ENCODE measurements at places on chromosomes 11 and 22.

DNA sequence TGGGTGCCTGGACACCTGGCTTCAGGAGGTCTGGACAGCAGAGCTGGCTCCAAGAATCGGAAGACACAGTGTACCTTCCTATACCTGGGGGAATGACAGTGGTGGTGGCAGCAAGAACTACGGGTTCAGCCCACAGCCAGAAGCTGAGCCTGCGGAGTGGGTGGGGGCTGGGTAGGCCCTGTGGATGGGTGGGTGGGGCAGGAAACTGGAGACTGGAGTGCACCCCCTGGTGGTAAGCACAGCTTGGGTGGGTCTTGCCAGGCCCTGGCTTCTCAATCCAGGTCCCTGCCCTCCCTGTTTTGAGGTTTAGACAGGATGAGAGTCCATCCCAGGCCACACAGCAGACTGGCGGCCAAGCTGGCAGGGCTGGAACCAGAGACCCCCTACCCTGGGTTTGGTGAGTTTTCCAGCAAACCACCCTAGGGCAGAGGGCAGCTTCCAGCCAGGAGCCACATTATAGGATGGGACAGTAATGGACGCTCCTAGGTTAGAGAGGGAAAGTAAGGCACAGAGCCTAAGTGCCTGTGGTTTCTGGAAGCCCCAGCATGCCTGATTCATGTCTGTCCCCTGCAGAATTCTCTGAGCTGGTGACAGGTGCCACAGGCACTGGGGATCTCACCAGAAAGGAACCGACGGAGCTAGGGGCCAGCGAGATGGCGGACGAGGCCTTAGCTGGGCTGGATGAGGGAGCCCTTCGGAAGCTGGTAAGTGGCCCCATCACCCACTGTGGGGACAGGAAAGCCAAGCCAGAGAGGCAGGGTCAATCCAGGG, 1.7 kb downstream of the SMTN start:
- DNase-seq = peak; percentile 90

GRCh38 chr22:22752556-22753477, 108.4 kb downstream of the GGTLC2 start:
- DNase-seq = peak; percentile 69

- DNase-seq = no peak
Measured at GRCh38 chr11:75558939-75559843, 2.9 kb upstream of the SERPINH1 start.

DNA sequence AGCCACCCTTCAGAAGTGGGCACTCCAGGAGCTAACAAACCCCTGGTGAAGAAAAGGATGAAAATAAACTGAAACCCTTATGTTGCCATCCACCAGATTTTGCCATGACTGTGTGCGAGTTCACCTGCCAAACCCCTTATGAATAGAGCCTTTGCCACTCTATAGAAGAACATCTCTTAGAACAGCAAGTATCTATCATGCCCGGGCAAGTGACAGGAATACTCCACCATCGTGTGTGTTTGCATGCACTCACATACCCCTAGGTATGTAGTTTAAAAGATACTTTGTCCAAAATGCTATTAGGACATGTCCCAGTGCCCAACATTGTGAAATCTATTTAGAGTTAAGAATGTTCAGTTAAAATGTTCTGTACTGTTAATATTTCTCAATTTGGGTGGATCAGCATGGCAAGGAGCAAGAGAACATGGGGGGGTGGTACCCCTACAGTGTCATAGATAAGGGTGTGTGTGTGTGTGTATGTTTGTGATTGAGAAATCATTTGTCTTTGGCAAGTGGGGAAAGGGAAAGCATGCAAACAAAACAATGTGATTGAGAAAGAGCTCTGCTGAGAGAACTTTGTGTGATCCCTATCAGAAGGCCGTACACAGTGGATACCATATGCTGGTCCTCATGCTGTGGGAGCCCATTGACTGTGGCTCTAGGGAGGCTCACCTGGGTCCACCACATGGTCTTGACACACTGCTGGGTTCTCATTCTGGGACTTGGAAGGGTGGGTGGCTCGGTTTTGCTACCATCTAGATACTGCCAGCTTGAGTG, 94.9 kb downstream of the ZBTB16 start:
- no peak for DNase-seq

DNA sequence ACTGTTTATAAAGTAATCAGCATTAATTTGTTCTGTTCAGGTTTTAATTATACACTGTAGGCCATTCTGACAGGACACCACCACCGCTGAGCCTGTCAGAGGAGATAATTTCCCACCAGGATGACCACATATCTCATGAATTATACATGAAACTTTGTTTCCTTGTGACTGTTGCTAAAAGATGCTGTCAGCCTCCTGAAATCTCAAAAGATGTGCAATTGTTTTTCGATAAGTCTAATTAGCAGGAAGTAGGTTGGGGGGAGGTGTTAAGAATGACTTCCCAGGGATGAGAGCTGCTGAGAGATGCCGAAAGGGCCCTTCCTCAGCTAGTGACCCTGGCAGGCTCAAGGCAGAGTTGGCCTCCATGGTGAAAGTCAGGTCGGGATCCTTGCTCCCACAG, 485.4 kb downstream of the SOX6 start:
- DNase-seq = peak; percentile 22

DNA sequence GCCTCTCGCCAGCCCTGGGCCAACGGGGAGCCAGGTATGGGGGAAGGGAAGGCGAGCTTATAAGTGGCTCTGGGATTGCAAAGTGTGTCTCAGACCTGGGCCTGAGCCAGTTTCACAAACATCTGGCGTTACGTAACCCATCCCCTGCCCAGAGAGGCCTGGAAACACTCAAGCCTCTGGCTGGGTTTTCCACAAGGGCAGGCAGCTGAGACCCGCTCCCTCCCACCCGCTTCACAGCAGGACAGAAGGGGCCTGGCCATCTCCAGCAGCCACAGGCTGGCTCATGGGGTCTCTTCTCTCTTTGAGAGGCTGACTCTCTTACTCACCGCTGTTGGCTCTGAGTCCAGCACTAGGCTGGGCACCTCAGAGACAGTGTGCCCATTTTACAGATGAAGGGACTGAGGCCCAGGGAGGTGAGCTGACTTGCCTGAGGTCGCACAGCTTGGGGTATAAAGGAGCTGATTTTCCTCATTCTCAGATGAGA, 44.5 kb downstream of the TRIOBP start:
- peak; percentile 87 for DNase-seq

DNA sequence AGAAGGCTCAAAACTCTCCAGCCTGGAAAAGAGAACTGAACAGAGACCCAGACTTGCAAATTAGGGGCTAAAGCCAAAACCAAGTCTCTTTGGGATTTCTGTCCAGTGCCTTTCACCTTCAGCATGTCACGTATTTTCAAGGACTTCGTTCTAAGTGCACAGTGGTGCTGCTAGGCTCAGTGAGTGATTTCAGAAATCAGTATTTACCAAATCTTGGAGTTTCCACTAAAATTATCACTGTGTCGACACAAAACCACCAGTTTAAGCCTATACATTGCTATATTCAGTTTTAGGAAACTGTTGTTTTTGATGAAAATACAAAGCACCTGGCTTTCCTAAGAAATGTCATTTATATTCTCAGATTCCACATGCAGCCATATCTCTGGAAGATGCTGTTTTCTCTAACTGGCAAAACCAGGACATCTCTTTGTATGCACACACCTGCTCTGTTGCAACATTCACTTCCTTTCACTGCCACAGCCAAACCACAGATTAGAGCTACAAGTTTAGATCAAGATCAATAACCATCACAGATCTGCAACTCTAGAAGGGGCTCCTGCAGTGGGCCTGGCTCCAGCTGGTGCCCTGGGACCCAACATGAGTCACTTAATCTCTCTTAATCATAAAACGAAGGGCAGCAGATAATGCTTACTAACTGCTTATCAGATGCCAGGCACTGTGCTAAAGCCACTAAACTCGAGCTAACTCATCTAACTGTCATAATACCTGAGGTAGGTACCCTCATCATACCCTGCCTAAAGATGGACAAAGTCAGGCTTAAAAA, 22.3 kb downstream of the SMCO4 start:
- DNase-seq = no peak

DNA sequence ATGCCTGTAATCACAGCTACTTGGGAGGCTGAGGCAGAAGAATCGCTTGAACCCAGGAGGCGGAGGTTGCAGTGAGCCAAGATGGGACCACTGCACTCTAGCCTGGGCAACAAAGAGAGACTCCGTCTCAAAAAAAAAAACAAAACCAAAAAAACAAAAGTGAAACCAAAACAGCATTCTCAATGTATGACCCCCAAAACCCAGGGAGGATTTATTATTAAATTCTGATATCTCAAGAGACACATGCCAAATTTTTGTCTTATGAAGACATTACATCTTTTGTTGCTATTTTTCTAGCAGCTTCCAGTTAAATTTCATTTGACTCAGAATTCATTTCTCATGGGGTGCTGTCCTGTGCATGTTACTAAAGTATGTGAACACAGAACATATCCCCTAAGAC, 3.0 kb upstream of the YPEL4 start:
- no peak for DNase-seq

GRCh38 chr22:29706486-29706885, 13.3 kb upstream of the CABP7 start:
- no peak for DNase-seq

GRCh38 chr22:22167791-22168189, 76.8 kb upstream of the VPREB1 start:
- no peak for DNase-seq

GRCh38 chr22:27456696-27457503, 344.7 kb downstream of the MN1 start:
- DNase-seq = no peak

DNA sequence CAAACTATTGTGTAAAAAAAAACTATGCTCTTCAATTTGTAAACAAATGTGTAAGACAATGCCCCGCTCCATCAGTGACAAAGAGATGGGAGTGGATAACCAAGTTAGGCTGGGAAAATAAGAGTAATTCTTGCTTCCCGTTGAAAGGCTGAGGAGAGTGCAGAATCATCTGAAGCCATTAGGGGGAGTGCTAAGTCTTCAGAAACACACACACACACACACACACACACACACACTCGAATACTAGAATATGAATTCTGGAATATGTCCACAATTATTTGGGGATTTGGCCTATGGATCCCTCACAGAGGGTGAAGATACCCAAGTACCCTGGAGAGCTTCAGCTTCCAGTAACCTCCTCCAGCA, 27.8 kb upstream of the ROBO3 start:
- DNase-seq = peak; percentile 70

- DNase-seq = no peak
Measured at GRCh38 chr11:47553406-47553743, 443 bp upstream of the CELF1 start.

- DNase-seq = no peak
Measured at GRCh38 chr11:45646275-45646927, 19.0 kb downstream of the CHST1 start.

Measured in coronary artery (tissue), 2 donors.